ENCODE measurements at places on chromosomes 11 and 22. TPM values are rescaled to one million over a fixed set of nuclear protein-coding genes. Genes with fewer than 3 reads are reported as not detected.

DNA sequence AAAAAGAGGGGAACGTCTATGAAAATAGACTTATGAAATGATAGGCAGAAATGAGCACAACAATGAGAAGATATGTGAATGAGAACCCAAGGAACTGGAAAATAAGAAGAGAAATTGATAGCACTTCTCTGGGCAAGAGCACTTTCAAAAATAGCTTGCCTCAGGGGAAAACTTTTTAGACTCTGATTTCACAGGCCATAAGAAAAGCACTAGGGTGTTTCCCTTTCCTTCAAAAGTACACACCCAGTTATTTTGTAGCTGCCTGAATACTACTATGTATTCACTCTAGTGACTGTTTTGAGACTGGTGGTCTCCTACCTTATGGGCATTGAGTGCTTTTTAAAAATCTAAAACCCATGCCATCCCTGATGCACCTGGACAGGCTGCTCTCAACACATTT, 172.3 kb upstream of the SOX6 start:
- DNase-seq, result no peak

The ZNF280B gene
- not detected for total RNA-seq

DNA sequence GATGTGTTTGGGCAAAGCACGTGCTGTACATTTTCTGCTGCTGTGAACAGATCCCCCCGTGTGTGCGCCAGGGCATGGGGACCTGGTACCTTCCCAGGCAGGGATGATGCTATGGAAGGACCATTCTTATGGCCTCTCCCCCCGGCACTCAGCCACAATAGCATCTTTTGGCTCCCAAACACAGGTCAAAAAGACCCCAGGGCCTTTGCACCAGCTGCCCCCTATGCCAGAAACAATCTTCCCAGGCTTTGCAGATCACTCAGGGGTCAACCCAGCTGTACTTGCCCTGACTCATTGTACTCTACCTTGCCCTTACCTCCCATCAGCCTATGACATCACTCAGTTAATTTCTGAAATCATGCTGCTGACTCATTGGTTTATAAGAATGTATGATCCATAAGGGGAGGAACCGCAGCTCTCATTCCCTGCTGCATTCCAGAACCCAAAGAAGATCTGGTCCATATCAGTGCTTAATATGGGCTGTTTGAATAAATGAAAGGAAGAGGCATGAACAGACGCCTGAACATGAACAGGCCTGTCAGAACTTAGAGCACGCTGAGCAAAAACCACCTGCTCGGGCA, 100.7 kb downstream of the CELSR1 start:
- DNase-seq, result no peak

The OR56A1 gene
- total RNA-seq, result not detected

DNA sequence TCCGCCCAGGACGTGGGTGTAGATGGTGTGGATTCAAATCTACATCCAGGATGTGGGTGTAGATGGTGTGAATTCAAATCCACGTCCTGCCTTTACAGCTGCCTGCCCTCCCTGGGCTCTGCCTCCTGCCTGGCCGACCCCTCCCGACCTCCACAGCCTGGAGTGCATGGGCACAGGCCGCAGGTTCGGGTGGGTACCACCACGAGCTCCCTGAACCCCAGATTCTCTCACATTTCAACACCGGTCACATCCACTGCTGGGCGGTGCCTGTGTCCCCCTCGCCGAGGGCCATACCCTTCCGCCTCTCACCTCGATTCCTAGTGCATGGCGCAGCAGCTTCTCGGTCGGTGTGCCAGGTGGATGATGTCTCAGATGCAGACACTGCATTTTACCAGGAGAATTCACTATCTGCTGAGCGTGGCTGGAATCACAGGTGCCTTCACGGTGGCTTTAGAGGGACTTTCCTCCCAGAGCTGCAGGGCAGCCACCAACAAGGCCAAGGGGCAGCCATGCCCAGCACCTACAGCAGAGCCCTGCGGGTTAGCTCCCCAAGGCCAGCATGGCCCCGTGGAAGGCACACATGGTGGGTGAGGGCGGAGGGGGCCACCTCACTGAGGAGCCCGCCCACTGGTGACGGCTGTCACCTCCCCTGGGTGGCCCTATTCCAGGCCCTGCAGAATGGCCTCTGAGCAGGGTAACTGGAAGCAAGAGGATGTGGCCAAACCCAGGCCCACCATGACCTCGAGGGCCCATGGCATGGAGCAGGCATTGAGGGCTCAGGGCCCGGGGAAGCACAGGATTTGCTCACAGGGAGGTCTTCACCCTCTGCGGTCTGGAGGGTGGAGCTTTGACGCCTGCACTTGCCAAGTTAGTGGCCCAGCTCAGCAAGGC, 638.5 kb downstream of the TBC1D22A start:
- DNase-seq, result no peak

DNA sequence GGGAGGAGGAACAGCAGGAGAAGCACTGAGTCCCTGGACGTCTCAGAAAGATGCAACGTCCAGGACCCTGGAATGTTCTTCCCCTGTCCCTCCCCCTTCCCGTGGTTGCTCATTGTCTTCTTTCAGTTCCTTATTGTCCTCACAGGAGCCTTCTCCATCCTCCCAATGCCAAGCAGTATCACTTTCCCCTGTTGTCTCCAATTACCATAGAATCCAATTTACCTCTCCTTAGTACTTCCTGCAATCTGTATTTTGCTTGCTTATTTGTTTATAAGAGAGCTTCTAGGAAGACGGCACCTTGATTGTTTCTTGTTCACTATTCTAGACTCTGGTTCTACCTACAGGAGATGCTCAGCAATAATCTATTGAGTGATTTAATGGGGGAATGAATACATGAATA, 1273.7 kb downstream of the LRRC4C start:
- no peak for DNase-seq

The C11orf91 gene
- total RNA-seq, result not detected

The CREB3L1 gene
- total RNA-seq, result 7.6 TPM

The TREH gene
- not detected for total RNA-seq

The EHD1 gene
- total RNA-seq, result 67.4 TPM

The C11orf42 gene
- not detected for total RNA-seq

- no peak for DNase-seq
These were observed 78.9 kb downstream of the NTM start for GRCh38 chr11:131449036-131450019.

The PHOX2A gene
- not detected for total RNA-seq

GRCh38 chr11:130118165-130118564, 41.4 kb upstream of the ST14 start:
- no peak for DNase-seq

DNA sequence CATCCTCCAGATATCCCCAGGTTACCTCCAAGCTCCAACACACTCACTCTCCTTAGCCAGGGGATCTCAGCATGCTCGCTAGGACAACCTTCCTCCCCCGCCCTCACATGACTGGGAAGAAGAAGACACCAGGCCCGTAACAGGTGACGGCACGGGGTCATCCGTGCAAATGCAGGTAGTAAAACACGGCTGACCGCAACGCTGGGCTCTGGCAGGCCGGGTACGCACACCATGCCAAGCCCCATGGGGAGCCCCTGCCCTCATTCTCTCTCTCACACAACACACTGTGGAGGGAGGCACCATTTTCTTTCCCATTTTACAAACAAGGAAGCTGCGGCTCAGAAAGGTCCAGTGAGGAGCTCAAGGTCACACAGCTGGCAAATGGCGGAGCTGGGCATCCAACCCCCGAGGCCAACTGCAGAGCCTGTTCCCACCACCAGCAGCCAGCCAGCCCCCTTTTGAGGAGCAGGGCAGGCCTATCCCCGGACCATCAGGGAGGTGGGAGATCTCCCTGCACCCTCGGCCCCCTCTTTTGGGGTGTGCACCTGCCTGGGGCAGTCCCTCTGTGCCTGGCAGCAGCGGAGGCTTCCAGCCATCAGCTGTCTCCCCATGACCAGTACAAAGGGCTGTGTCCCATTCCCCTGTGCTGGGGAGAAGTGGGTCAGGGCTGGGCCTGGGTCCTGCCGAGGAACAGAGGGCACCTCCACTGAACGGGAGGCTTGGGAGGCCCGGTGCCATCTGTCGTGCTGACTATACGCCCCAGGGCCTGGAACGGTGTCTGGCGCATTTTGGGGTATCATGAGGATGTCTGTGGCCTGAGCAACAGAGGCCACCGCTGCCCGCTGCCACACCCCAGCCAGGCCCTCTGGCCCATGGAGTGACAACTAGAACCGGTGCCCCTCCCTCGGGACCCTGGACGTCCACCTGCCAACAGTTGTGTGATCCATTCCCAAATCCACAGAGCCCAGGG, 280.9 kb downstream of the CTTN start:
- no peak for DNase-seq

DNA sequence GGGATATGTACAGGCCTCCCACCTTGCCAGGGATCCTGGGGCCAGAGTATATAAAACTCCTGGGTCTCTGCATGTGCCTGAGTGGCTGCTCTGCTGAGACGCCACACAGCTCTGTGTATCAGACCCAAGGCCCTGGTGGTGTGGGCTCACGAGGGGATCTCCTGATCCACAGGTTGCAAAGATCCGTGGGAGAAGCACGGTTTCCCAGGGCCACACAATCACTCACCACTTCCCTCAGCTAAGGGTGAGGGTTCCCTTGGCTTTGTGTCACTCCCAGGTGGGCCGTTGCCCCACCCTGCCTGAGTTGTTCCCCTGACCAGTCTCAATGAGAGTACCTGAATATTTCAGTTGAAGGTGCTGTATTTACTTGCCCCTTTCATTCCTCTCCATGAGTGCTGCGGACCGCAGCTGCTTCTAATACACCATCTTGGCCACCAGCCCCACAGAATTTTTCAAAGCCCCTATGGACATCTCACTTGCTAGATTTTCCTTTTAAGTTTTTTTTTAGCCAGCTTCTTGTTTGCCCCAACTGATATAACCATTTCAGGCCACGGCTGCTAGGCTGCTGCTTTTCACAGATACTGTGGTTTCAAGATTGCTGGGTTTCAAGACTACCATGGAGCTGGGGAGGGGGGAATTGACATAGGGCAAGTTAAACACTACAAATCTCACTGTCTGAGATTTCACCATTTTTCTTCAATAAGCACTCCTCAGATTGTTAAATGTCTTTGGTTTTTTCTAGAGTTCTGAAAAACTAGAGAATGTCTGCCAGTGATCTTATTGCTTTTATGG, 13.7 kb upstream of the DEPDC7 start:
- no peak for DNase-seq

The MYH9 gene
- total RNA-seq, result 1,631 TPM

- no peak for DNase-seq
These were observed 33.0 kb downstream of the GNB1L start for GRCh38 chr22:19821523-19822300.

DNA sequence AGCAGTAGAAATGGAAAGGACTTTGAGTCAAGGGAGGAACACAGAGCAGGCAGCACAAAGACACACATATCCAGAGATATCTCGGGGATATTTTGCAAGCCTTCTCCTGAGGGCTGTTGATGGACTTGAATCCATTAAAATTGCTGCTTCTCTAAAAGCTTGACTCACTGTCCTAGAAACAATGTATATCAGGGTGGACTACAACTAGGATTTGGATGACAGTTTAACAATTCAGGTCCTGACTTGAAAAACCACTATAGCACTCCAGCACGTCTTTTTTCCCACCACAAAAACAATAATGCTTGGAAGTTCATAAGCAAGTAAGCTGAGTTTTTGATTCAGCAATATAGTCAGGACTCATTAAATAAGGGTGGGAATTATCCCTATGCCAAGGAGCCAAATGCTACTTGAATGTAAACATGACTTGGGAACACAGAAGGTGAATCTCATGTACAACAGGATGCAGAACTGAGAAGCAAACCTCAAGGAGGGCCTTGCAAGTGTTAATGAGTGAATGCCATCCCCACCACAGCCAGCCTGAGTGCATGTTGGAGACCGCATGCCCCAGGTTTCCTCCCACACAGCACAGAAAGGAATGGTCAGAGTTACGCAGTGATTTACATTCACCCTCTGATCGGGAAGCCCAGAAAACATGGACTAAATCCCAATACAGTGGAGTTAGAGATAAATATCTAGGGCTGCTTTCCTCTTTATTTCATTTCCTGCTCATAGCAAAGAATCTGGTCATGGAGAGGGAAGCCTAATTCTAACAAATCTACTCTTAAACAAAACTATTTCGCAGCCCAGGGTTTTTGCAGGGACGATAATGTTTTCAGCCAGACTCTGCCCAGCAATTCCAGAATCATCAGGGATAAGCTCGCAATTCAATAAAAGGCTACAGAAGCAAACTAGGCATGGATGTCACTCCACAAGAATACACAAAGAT, 98.4 kb upstream of the OR9G4 start:
- DNase-seq, result no peak

DNA sequence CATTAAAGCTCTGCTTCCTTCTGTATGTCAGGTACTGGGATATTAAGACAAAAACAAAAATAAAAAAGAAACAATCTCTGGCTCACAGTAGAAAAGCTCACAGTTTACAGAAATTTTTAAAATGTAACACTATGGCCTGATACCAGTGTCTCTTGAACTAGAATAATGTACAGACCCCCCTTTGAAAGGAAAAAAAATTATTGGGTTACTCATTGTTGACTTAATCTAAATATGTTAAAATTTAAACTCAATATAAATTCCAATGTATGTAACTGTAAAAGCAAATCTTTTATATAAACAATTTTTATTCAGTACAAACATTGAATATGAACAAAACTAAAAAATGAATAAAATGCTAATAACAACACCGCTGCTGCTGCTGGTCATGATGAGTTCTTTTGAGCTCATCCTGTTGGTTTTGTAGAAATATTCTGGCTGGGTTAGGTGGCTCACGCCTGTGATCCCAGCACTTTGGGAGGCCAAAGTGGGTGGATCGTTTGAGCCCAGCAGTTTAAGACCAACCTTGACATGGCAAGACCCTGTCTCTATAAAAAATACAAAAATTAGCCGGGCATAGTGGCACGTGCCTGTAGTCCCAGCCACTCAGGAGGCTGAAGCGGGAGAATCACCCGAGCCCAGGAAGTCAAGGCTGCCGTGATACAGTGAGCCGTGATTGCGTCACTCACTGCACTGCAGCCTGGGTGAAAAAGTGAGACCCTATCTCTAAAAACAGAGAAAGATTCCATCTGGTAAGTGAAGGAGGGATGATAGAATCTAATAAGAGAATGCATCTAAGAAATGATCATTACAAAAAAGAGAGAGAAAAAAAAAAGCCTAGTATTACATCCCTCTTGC, 11.8 kb upstream of the KCNE3 start:
- no peak for DNase-seq

GRCh38 chr11:68950270-68950669, 30.5 kb downstream of the MRGPRD start:
- DNase-seq, result no peak

DNA sequence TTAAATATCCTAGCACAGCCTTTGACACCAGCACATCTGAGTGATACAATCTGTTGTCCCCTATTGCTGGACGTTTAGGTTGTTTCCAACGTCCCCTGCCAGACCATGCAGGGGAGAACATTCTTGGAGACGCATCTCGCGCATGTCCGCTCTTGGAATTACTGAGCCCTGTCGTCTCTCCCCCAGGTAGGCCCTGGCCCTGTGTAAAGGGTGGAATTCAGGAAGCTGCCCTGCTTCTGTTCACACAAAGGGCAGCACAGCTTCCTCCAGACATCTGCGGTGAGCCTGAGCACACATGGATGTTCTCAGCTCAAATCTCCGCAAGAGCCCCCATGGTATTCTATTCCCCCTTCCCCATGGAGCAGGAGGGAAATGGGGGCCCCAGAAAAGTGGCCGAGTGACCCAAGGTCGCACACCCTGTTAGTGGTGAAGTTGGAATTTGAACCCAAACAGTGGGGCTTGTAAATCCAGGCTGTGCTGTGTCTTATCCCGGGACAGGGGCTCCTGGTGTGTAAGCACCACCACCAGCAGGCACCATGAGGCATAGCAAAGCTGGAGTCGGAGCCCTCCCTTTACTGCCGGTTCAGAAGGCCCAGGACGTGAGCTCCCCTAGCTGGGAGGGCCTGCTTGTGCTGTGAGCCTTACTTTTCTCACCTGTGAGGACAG, 5.0 kb upstream of the FGF19 start:
- no peak for DNase-seq

Data from thoracic aorta (tissue), 2 donors.